ENCODE measurements at places on chromosomes 6 and 20.

DNA sequence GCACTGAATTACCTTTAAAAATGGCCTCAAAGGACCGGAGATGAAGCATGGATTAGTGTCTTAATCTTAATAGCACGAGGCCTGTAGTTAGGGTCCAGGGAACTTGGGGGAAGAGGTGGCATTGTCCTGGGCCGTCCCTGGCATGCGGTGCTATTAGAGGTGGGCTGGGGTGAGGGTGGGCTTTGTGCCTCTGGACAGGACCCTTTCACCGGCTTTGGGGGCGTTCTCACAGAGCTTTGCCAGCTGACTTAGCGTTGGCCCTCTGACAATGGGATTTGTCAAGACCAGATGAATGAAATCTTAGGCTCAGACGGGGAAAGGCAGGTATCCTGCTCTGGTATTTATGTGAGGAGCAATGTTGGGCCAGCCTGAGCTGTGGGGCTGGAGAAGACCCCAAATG, 59.6 kb downstream of the ERMARD start:
- no peak for DNase-seq

DNA sequence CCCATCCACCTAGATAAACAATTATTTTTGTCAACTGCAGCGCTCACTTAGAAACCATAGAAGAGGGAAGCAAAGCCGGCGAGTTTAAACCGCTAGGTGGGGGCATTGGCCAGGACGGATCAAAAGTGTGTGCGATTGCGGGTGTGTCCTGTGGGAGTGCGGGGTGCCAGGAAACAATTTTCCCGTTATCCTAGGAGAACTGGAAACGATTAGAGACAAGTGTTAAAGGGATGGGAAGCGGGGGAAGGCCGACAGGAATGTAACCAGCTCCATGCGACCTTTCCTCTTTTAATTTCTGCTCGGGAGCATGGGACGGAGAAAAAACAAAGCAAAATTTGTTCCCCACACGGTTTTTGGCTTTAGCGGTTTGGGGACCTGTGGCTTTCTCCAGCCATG, 2.8 kb upstream of the HTR1B start:
- no peak for DNase-seq

DNA sequence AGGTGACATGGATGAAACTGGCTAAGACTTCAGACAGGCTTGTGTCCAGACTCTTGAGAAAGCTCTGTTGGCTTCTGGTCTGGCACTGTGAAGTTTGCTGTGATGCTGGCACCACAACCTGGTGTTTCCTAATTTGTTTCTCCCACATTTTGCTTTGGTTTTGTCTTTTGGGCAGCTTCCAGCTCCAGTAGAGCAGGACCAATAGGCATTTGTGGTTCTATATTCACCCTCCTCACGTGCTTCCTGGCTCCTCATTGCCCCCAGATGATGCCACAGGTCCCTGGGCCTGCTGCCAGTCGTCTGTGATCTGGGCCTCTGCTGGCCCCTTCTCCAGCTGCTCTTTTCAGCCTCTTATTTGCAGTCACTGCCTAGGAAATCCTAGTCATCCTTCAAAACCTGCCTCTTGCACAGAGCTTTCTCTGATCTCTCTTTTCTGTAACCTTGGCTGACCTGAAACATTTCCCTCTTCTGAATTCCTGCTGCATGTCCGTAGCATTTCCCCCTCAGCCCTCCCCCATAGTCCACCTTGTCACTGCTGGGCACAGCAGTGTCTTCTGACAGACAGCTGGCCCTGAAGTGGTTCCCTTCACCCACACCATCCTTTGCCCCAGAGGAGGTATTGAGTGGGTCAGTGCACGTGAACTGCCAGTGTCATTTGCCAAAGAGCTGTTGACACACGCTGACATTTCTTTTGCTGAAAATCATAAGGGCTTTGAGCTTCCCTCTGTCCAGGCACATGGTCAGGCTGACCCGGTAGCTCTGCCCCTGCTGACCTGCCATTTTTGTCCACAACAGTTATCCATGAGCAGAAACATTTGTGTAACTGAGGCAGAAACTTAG, 63.0 kb downstream of the PTPN1 start:
- no peak for DNase-seq

DNA sequence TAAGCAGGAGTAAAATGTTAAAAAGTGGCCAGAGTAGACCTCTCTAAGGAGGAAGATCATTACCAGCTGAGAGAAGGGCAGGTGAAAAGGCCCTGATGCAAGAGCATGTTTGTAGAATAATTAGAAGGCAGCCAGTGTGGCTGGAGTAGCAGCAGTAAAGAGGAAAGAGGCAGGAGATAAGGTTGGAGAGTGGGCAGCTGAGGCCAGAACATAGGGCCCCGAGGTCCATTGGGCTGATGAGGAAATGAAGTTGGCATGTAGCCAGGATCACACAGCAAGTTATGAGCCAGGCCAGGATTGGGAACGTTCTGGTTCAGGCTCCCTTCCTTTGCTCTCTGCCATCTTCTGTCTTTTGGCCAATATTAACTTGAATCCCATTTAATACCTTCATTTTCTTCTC, 51.6 kb downstream of the RALY start:
- DNase-seq, result no peak

DNA sequence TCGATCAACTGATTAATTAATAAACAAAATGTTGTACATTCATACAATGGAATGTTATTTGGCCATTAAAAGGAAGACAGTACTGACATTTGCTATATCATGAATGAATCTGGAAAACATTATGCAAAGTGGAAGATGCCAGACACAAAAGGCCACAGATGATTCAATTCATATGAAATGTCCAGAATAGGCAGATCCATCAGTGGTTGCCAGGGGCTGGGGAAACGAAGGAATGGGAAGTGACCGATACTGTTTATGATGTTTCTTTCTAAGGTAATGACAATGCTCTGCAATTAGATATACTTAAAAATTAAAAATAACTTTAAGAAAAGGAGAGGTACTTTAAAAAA, 37.2 kb downstream of the ELOVL5 start:
- DNase-seq, result no peak

GRCh38 chr6:5466281-5467136, 205.2 kb downstream of the FARS2 start:
- DNase-seq, result no peak

- DNase-seq, result no peak
Measured at GRCh38 chr6:2204272-2204671, 41.1 kb downstream of the GMDS start.

GRCh38 chr20:35235881-35236280, 9.4 kb downstream of the MMP24 start:
- no peak for DNase-seq

- no peak for DNase-seq
Measured at GRCh38 chr6:26366504-26366903, 1.5 kb downstream of the BTN3A2 start.

DNA sequence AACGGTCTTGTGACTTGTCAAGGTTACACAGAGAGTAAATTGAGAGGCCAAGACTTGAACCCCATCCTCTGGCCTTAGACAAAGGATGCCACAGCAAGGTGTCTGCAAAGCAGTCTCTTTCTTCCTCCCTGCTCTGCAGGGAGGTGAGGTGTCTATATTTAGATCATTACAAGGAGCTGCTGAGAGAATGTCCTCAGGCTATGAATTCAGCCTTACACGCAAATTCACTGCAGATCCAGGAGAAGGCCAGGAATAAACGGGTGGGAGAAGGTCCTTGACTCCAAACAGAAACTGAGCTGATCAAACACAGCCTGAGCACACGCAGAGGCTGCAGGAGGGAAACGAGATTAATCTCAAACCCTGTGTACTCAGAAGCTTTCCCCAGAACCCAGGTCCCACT, 48.6 kb upstream of the PTPRT start:
- DNase-seq, result no peak

- DNase-seq, result no peak
Measured at GRCh38 chr6:28371706-28372451, 22.1 kb downstream of the ZKSCAN3 start.

Data from mesothelial cell of epicardium (in vitro differentiated cells).